ENCODE measurements at places on chromosomes 3 and 15. TPM values are rescaled to one million over a fixed set of nuclear protein-coding genes. Genes with fewer than 3 reads are reported as not detected.

GRCh38 chr3:196192524-196193051 lies 18.6 kb downstream of the ZDHHC19 start:
- no peak for DNase-seq

Gene PP2D1
- not detected for polyA plus RNA-seq

GRCh38 chr3:182135056-182135455 lies 423.3 kb downstream of the SOX2 start:
- DNase-seq = no peak

DNA sequence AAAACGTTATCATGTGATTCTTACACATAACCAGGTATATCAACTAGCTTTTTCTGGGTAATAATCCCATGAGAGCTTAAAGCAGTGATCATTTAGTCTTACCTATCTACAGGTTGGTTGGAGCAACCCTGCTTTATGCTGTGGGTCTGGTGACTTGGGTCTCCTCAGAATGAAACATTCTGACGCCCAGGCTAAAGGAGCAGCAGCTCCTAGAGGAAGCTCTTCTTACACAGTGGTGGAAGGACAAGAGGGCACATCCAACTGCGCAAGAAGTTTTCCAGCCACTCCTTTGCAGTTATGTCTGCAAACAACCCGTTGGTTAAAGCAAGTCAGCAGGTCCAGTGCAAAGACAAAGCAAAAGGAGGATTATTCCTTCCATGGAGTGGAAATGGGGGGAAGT lies 377.5 kb downstream of the EDEM1 start:
- DNase-seq = no peak

Gene EPHB1
- 0.11 TPM for polyA plus RNA-seq

GRCh38 chr3:184289426-184289938 lies 9.6 kb upstream of the PSMD2 start:
- DNase-seq = no peak

Gene LRRC49
- 22.9 TPM for polyA plus RNA-seq

All from AG04450 (cell line).